Muscle of back (tissue), 13 donors: ENCODE measurements at places on chromosomes 2 and 18.

GRCh38 chr2:98293931-98294687 is 52.1 kb upstream of the CNGA3 start:
- no peak for DNase-seq

DNA sequence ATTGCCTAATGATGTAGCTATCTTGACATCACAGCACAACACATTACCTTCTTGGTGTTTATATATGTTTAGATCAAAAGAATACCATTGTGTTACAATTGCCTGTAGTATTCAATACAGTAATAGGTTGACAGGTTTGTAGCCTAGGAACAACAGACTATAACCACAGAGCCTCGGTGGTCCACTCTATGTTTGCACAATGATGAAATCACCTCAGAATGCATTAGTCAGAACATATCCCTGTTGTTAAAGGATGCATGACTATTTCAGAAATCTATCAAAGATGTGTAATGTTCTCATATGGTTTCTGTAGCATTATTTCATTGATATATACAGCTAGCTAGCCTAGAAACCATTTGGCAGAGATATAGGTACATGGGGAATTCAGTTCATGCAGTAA is 8.9 kb downstream of the METTL5 start:
- DNase-seq = no peak

DNA sequence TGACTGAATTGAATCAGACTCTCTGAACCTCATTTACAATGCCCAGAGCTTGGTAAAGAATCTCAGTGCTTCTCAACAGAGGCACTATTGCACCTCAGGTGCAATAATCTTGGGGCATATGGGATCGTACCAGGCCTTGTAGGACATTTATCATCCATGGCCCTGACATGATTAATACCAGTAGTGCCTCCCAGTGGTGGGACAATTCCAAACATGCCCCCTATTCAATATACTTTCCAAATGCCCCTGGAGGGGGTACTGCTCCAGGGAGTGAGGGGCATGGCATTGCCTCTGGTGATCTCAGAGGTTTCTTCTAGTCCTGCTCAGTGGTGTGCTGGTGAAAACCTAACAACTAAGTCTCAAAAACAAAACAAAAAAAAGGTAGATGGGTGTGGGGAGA is 174.9 kb upstream of the SMAD2 start:
- no peak for DNase-seq

GRCh38 chr2:173678186-173678585 is 287.0 kb downstream of the SP3 start:
- no peak for DNase-seq

DNA sequence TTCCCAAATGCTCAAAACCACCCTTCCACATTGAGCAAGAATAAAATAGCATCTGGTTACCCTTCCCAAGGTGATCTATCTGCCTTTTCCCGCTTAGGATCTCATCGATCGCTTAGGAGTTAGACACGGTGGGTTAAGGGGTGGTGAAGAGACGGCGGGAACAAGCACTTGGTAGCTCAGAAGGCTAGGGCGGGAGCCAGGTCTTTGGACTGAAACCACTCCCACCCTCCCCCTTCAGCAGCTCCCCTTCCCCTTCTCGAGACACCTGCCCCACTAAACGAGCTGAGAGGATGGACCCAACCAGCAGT is 513 bp downstream of the THOC1 start:
- DNase-seq = peak; percentile 13

DNA sequence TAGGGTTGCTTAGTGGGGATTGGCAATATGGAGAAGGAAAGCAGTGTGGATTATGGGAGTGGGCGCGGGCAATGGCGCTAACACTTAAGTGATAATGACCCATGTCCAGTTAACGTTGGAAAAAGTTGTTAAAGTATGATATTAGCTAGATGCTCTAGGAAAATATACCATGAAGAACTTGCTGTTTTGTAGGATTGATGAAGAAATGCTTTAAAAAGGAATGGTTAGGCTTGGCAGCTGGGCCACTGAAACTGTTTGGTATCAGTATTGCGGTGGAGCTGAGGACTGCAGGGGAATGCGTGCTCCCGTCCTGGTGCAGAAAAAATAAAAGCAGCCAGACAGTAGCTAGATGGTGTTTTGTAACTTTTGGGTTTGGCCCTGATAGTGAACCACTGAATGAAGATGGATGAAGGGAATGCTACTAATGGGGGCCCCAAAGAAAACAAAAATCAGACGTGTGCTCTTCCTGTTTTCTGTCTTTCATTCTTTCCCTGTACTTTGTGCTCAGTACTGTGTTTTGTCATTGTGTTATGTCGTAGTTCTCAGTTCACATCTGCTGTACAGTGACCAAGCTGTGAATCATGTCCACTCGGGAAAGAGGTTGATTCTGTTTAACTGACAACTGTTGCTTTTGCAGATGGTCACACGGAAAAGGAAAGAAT is 999 bp downstream of the INSIG2 start:
- peak; percentile 63 for DNase-seq

DNA sequence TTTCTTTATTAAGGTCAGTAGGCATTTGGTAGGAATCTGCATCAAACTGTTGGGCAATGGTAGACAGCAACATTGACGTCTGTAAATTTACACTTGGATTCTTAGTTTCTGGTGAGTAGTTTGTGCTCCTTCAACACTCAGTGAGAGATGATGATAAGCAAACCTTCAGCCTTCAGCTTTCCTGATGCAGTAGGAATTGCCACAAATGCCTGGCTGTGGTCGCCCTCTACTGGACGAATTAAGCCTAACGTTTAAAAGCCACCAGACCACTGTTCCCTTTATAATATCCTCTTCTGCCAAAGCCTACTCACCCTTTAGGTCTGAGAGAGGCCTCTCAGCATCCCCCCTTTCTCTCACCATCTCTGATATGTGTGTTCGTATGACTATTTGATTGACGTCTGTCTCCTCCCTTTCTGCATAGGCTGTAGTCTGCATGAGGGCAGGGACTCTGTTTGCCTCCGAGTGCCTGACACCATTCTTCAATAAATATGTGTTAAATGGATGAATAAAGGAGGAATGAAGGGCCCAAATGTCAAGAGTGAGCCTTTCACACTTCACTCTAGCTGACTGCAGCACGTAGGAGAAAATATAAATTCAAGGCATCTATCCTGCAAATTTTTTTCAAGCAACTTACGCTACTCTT is 47.0 kb upstream of the PLEKHM3 start:
- peak; percentile 79 for DNase-seq

DNA sequence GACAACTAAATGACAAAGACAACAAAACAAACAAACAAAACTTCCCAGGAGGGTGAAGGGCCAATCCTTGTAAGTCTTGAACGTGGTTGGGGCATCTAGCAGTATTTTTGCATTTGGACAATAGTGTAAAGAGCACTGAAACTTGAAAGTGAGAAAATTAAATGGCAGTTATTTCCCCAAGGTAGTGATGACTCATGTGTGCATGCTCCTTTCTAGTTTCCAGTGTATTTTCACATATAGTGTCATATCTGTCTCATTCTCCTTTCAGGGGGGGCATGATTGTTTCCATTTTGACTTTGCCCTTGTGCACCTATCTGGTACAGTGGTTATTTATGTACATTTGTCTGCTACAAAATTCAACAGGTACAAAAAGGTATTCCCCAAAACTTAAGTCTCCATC is 39.5 kb downstream of the CERS6 start:
- DNase-seq = no peak

DNA sequence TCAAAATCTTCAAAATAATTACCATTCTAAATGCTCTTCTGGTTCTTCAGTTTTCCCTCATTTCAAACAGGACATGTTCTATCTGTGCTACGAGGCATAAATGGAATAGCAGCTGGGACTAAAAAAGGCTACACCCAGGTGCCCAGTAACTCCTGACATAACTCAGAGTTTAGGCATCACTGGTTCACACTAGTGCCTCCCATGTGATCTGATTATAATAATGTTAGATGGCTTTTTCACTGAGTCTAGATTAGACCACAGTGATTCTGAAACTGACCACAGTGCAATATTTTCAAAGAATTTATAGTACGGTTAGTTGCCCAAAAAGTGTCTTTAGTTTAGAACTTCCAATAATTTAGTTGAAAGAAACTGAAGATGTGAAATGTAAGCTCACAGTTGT is 123.3 kb downstream of the CCBE1 start:
- DNase-seq = no peak

DNA sequence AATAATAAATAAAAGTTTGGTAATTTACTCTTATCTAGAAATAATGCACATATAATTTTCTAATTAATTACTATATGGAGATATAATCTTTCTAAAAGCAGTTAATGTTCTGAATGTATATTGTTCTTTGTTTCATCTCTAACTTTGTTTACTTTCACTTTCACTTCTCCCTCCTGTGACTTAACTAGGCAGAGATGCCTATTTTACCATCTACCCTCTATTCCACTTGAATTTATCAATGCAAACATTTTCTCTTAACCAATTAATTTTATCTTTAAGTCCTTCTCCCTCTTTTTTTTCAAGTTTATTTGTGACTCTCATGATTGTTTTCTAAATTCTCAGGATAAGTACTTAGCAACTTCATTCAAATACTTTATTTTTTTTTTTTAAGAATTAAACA is 55.1 kb upstream of the IL1RL1 start:
- no peak for DNase-seq

GRCh38 chr2:219419331-219420197 is 1.4 kb downstream of the DES start:
- no peak for DNase-seq

DNA sequence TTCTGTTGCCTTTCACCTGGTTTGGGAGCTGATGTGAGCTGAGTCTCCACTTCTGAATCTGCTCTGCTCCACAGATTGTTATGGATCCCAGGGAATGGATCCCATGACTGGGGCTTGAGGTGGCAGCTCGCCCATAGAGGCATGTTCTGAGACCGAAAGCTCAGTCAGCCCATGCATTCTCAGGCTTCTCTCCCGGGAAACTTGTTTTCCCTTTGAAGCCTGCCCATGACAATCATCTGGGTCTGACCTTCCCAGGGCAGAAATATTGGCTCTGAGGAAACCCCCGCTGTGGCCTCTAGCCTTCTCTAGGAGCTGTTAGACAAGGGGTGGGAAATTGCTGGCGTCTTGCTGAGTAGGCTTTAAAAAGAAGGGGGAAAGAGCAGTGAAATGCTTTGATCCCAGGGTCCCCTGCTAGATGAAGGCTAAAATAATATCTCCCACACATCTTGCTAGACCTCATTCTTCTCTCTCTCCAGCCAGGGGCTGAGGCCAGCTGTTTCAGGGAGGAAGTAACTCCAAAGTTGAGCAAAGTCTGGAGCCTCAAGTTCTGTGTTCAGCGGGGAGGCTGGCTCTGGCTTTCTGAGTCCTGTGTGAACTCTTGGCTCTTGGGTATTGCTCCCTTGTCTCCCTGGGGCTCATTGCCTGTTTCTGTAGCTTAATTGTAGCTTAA is 2.0 kb downstream of the VAMP8 start:
- no peak for DNase-seq

DNA sequence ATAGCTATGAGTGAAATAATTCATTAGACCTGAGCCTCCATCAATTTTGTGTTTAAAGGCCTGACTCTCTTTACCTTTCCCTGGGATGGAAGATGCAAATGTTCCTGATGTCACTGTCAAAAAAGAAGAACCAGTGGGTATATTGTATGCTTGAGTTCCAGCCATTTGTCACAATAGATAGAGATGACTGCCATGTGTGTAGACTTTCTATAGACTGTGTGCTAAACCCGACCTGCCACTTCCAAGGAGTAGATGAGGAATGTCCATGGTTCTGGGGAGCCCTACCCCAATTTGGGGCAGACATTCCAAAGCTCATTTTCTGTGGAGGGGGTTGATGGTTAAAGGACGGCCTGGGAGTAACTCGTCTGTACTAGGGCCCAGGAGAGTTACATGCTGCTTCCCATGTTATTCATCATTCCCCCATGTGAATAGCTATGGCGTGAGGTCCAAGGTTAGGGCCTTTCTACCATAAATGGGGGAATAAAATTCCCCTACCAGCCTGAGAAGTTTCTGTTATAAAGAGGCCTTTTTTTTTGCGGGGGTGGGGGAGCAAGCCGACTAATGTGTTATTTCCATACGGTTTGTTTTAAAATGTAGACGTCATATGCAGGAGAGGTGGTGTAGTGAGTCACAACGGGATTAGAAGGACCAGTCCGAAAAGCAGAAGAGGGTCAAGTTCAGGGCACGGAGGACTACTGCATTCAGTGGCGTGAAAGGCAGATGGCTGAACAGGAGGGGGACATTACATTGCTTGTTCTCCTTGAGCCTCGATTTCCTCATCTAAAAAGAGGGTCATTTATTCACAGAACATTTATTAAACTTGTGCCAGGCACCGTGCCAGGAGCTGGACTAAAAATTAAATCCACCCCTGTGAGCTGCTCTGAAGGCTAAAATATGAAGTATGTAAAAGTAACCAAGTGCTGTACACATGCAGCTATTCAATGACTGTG is 24.0 kb downstream of the IL1B start:
- peak; percentile 43 for DNase-seq

GRCh38 chr2:200406379-200406778 is 99.9 kb downstream of the SPATS2L start:
- no peak for DNase-seq

- DNase-seq = no peak
These were observed 66.3 kb downstream of the SLC66A2 start for GRCh38 chr18:79884963-79885728.

DNA sequence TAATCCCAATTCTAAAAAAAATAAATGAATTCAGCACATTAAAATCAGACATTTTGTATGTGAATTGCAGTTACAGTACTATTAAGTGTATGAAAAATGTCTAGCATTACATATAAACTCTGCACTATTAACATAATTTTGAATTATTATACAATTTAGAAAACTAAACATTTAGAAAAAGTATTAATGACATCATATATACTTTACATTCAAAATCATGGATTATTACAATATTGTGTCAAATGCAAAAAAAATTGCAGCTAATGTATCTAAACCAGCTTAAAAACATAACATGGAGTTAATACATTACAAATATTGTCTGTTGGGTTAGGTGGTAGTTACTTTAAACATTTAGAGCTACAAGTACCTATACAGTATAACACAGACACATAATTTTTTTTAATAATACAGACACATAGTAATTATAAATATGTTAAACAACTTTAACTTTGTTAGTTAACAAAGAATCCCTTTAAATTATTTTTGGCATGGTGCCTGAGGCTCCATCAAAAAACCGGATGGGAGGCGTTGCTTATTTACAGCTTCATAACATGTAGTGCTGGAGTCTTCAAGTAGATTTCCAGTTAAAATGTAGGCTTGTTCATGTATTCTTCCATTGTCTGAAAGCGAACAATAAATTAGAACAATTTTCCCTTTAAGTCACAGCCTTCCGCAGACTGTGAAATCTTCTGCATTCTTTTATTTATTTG is 79.1 kb downstream of the AP1S3 start:
- DNase-seq = no peak

DNA sequence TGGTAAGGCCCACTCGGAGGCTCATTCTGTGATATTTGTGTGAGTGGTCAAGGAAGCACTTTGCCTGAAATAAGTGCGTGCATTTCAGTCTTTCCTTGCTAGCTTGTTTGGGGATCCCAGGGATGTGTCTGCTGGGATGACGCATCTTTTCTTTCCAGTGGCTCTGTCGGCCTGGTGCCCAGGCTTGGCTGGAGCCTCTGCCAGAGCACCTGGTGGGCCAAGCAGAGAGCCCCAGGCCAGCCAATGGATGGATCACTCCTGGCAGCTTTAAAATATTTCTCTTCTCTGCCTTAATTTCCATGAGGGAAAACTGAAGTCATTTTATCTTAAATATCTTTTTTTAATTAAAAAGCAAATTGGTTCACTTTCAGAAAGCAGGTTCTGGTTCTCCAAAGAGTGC is 501.8 kb upstream of the HS6ST1 start:
- DNase-seq = peak; percentile 63
